ENCODE measurements at places on chromosomes 11 and 22.
A peak's percentile ranks its signal among the peaks of the same experiment; 100 is the strongest.

- DNase-seq = no peak
These were observed 407.3 kb upstream of the CCDC90B start for GRCh38 chr11:83693306-83693992.

- DNase-seq = no peak
These were observed 570.7 kb downstream of the JRKL start for GRCh38 chr11:96960476-96960875.

DNA sequence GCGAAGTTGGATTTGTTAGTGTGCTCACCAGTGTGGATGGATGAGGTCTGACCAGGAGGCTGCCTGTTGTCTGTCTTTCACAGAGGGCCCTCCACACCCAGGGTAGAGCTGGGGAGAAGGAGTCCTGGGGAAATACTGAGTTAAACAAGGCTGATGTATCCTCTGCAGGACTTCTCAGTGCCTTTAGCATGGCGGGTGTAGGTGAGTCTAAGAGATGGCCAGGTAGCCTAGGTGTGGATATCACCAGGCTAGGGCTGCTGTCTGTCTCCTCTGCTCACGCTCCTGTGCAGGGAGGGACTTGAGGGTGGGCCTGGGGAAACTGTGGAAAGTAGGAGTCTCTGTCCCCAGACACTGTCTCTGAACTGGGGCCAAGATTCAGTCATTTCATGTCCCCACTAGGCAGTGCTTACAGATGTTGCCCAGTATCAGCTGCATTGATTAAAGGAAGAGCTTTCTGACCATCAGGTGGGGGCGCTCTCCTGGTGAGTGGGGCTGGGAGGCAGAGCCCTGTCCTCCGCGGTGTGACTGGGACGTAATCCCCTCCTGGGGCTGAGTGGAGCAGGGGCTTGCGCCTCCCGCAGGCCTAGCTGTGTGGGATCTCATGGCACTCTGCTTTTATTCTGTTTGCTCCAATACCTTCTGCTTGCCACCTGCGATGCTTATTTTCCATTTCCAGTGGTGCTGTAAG, 35.5 kb upstream of the CCDC188 start:
- DNase-seq = peak; percentile 51

- no peak for DNase-seq
These were observed 7.9 kb upstream of the TRIM44 start for GRCh38 chr11:35654711-35655110.

DNA sequence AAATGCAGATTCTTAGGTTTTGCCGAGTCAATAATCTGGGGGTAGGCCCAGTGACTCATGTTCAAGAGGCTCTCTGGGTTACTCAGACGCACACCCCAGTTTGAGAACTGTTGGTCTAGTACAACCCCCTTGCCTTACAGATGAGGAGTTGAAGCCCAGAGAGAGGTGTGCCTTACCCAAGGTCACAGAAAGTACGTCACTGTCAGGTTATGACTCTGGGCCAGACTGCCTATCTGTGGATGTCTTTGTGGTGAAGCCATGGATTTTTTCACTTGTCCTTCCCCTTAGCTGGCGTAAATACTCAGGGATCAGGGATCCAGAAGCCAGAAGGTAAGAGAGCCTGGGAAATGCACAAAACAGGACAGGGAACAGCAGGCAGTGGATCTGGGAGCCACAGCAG, 25.2 kb upstream of the NECTIN1 start:
- DNase-seq = no peak

GRCh38 chr11:64604458-64605243, 13.6 kb downstream of the SLC22A12 start:
- DNase-seq = no peak

GRCh38 chr11:27722117-27722952, 22.1 kb upstream of the BDNF start:
- peak; percentile 31 for DNase-seq

- no peak for DNase-seq
These were observed 6.7 kb downstream of the INCENP start for GRCh38 chr11:62130283-62131169.

DNA sequence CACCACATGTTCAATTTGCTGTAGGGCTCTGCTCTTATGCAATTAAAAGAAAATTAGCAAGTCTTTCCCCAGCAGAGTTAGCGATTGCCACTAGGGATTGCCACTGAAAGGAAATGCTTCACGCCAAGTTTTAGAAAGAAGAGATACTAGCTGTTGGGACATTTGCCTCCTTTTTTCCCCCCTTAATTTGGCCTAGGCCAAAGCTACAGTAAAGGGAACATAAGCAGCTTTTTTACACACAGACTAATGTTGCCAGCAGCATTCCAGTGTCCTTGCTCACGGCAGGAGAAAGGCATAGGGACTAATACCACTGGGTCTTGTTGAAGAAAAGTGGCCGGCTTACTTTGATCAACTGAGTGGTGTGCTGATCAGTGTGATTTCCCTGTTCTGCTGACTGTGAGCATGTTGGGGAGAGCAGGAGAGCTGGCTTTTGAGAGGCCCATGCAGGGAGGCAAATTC, 71.2 kb downstream of the PHF21A start:
- no peak for DNase-seq

- no peak for DNase-seq
These were observed 111.6 kb downstream of the MIAT start for GRCh38 chr22:26768952-26769351.

DNA sequence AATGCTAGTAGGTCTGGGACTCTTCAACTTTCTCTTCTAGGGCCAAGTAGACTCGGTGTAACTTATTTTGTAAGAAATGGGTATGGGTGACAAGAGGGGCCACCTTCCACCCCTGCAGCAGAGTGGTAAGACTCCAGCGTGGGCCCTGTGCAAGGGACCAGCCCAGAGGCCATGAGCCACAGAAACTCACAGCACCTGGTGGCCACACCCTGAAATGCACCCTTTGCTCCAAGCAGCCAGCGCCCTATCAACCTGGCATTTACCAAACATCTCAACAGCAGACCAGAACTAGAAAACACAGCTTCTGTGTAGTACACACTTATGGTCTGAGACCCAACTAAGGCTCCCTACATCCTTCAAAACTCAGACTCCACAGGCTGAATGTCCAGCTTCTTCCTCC, 5.7 kb downstream of the CDCA5 start:
- peak; percentile 74 for DNase-seq

- DNase-seq = no peak
These were observed 2.5 kb upstream of the FEZ1 start for GRCh38 chr11:125498521-125498920.

DNA sequence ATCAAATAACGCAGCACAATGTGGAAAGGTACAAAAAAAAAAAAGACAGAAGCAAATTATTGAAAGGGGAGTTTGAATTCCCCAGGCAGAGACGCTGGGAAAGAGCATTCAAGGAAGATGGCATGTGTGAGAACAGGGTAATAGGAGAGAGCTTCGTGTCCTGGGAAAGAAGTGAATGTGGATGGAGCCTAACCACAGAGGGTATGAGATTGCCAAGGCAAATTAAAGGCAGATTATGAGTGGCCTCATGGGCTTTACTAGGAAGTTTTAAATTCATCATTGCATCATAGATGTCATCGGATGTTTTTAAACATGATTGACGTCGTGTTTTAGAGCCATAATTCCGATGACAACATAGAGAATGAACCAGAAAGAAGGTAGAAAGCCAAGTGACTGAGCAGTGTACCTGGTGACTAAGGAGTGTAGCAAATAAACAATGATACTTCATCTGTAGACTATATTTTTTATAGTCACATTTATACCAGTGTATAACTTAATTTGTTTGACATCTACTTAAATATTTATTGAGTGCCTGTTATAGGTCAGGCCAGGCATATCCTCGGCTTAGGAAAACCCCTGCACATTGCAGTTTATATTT, 151.4 kb downstream of the MSANTD4 start:
- no peak for DNase-seq
